Nasal cavity respiratory epithelium epithelial cell of viscerocranial mucosa (primary cell): ENCODE measurements at places on chromosomes 6 and 20. TPM values are rescaled to one million over a fixed set of nuclear protein-coding genes. Genes with fewer than 3 reads are reported as not detected.

OTOR gene
- not detected in 2 replicates for total RNA-seq

GGTLC1 gene
- total RNA-seq: not detected in 2 replicates

VPS16 gene
- 22.9 and 25.3 TPM in 2 replicates for total RNA-seq

GPX5 gene
- total RNA-seq: not detected in 2 replicates

CCDC170 gene
- under 0.01 and 0.07 TPM in 2 replicates for total RNA-seq

IL17F gene
- not detected in 2 replicates for total RNA-seq

NOX3 gene
- not detected in 2 replicates for total RNA-seq

MACROD2 gene
- total RNA-seq: 1.4 and 4.3 TPM in 2 replicates

SLC16A10 gene
- total RNA-seq: not detected in 2 replicates

PNLDC1 gene
- 0.07 TPM in 1 of 2 replicates, not detected in the other for total RNA-seq

BTN2A1 gene
- total RNA-seq: 6.2 and 9.7 TPM in 2 replicates

AGER gene
- 0.14 and 0.34 TPM in 2 replicates for total RNA-seq

COL11A2 gene
- total RNA-seq: under 0.01 and 0.36 TPM in 2 replicates

IRAK1BP1 gene
- 2.1 and 5.6 TPM in 2 replicates for total RNA-seq

BRPF3 gene
- total RNA-seq: 8.2 and 17.4 TPM in 2 replicates

RIPPLY2 gene
- total RNA-seq: 0.64 TPM in 1 of 2 replicates, not detected in the other

FOXP4 gene
- total RNA-seq: 3.1 and 10.0 TPM in 2 replicates

APOM gene
- 0.28 and 0.34 TPM in 2 replicates for total RNA-seq

OGFRL1 gene
- total RNA-seq: 10.6 and 32.7 TPM in 2 replicates
